ENCODE measurements at places on chromosomes 3 and 15. TPM values are rescaled to one million over a fixed set of nuclear protein-coding genes. Genes with fewer than 3 reads are reported as not detected.

Gene SLTM
- 60.9 TPM for total RNA-seq

Gene CHRNB4
- total RNA-seq = not detected

Gene SHC4
- 3.3 TPM for total RNA-seq

Gene GOLGA8M
- 1.9 TPM for total RNA-seq

Gene ATP2B2
- 0.13 TPM for total RNA-seq

Gene VPS39
- 49.3 TPM for total RNA-seq

Gene MESP2
- total RNA-seq = 0.19 TPM

Gene CLDN18
- not detected for total RNA-seq

Gene THRB
- 27.2 TPM for total RNA-seq

Gene C3orf62
- 2.9 TPM for total RNA-seq

Gene SELENOT
- 75.8 TPM for total RNA-seq

Gene CCR2
- total RNA-seq = 1.3 TPM

Gene GABRB3
- 2.7 TPM for total RNA-seq

Gene DCLK3
- total RNA-seq = 0.48 TPM

Gene APOD
- total RNA-seq = 692 TPM

Gene RMDN3
- total RNA-seq = 21.1 TPM

Gene PDZRN3
- 66.0 TPM for total RNA-seq

Gene KCNAB1
- 2.5 TPM for total RNA-seq

Gene IGDCC3
- total RNA-seq = not detected

Gene IL12A
- 0.51 TPM for total RNA-seq

Gene OSTN
- 0.48 TPM for total RNA-seq

Gene TUBGCP5
- 11.9 TPM for total RNA-seq

Gene DLEC1
- total RNA-seq = 0.22 TPM

Gene CKMT1A
- total RNA-seq = 0.32 TPM

Gene SPTBN5
- total RNA-seq = 2.4 TPM

Gene HDC
- total RNA-seq = 1.00 TPM

Gene ZCWPW2
- total RNA-seq = 2.1 TPM

Gene CPEB1
- total RNA-seq = 3.1 TPM

Gene FOXL2
- 0.11 TPM for total RNA-seq

Gene SLC12A1
- total RNA-seq = not detected

Gene CCR9
- not detected for total RNA-seq

Gene IQCF5
- not detected for total RNA-seq

Gene SCG5
- 0.30 TPM for total RNA-seq

Gene ADGRG7
- 0.13 TPM for total RNA-seq

Gene TERB2
- not detected for total RNA-seq

Gene DLL4
- 11.5 TPM for total RNA-seq

Gene ATP13A5
- total RNA-seq = not detected

Gene CCDC9B
- total RNA-seq = 178 TPM

Gene GATA2
- total RNA-seq = 15.6 TPM

Gene ATP11B
- 40.6 TPM for total RNA-seq

Gene TMEM158
- total RNA-seq = 0.38 TPM

Gene BNC1
- 0.11 TPM for total RNA-seq

Gene TGM4
- total RNA-seq = not detected

Gene SOX2
- not detected for total RNA-seq

Gene PRR20G
- total RNA-seq = not detected

Gene NRROS
- 2.6 TPM for total RNA-seq

Gene CMTM8
- 5.5 TPM for total RNA-seq

Gene DPPA2
- not detected for total RNA-seq

Gene PARP6
- total RNA-seq = 34.6 TPM

Gene AQP9
- total RNA-seq = 2.9 TPM

Gene SLC28A1
- total RNA-seq = 0.83 TPM

Gene LINGO1
- 3.0 TPM for total RNA-seq
